ENCODE measurements at places on chromosomes 3 and 15.

GRCh38 chr3:10198226-10198625 lies 33.5 kb downstream of the IRAK2 start:
- DNase-seq = no peak

DNA sequence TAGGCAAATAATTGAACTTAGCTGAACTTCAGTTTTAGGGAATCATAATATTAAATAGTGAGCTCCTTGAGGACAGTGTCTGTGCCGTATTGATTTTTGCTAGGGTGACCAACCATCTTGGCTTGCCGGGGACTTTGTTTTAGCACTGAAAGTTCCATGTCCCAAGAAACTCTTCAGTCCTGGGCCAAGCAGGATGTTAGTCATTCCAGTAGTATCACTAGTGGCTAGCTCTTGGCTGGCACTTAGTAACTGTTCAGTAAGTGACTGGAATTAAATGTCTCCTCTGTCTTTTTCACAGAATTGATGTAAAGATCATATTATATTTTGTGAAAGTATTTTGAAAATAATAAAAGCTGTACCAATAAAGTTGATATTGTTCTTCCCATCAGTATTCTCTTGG lies 42.3 kb downstream of the RSRC1 start:
- DNase-seq = no peak

GRCh38 chr15:66682246-66682645 lies 19.8 kb upstream of the SMAD6 start:
- no peak for DNase-seq

- DNase-seq = no peak
These were observed 44.8 kb downstream of the CCDC12 start for GRCh38 chr3:46931631-46932331.

DNA sequence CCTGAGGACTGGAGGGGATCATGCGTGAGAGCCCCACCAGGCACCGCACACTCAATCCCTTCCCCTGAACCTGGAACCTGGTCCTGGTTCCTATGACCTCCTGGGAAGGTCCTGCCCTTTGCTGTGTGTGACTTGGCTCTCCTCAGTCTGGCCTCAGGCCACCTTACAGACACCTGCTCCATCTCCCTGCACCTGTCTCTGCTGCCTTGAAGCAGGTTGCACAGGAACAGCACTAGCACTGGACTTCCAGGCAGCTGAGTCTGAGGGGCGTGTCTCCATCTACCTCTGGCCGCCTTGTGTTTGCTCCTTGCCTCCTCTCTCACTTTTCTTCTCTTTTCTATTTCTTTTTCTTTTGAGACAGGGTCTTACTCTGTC lies 15.4 kb downstream of the PSTPIP1 start:
- no peak for DNase-seq

GRCh38 chr3:169940470-169941181 lies 26.0 kb upstream of the SEC62 start:
- DNase-seq = no peak

DNA sequence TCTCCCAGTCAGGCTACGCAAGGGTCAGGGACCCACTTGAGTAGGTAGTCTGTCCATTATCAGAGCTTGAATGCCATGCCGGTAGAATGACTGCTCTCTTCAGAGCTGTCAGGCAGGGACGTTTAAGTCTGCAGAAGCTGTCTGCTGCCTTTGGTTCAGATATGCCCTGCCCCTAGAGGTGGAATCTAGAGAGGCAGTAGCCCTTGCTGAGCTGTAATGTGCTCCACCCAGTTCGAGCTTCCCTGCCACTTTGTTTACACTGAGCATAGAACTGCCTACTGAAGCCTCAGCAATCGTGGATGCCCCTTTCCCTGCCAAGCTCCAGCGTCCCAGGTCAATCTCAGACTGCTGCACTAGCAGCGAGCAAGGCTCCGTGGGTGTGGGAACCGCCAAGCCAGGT lies 57.5 kb upstream of the SETMAR start:
- no peak for DNase-seq

DNA sequence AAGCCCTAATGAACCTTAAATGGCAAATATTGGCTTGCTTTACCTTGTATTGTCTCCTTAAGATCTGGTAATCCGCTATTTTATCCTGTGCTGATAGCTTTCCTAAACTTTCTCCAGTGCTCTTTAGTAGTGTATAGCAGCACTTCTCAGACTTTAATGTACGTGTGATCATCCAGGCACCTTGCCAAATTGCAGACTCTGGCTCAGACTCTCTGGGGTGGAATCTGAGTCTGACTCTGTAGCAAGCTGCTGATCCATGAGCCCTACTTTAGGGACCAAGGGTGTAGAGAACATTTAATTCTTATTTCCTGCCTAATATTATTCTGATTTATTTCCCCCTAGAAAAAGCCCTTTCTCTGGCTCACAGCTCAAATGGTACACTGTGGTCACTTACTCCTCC lies 518.8 kb upstream of the ZNF385D start:
- no peak for DNase-seq

- peak; percentile 36 for DNase-seq
These were observed 151.4 kb downstream of the DNAJB8 start for GRCh38 chr3:128315313-128315712.

- no peak for DNase-seq
These were observed 80.5 kb upstream of the RORA start for GRCh38 chr15:61309617-61310016.

GRCh38 chr15:76382987-76383728 lies 46.6 kb downstream of the ISL2 start:
- no peak for DNase-seq

DNA sequence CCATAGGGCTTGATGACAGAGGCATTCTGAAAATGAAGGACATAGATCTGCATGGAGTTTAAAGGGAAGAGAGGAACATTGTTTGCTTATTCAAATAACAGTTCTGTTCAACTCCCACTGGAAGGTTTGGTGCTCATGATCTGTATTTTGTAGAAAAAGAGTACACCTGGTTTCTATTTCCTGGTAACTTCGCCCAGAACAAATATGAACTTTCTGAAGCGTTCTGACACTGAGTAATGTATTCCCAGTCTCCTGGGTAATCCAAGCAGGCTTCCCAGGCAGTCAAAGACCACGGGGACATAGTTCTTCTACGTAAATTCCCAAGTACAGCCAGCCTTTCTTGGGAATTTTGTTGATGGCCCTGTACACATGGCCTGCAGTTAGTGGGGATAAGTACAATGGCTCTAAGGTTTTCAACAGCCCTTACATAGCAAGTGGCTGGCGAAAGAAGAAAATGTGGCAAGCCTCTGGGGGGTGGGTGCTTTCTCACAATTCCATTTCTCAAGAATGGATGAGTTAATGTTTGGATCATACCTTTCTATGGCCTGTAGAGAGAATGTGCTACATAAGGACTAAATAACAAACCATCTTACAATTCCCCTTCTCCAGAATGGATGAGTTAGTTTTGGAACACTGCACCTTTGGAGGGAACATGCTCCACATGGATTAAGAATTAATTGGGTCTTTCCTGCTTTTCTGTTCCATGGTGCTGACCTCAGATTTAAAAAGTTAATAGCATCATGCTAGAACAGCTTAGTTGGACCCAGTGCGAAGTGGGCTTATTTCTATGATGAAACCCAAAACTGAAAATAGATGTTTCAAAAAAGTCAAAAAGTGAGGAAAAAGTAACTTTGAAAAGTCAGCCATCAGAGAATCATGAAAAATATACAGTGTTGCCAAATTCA lies 52.7 kb downstream of the COL6A6 start:
- no peak for DNase-seq

- no peak for DNase-seq
These were observed 12.3 kb downstream of the CA12 start for GRCh38 chr15:63369296-63369695.

GRCh38 chr3:73762855-73763254 lies 138.1 kb upstream of the PDZRN3 start:
- no peak for DNase-seq

GRCh38 chr15:66190746-66191145 lies 62.8 kb downstream of the MEGF11 start:
- DNase-seq = no peak

GRCh38 chr15:79314811-79315210 lies 3.9 kb downstream of the TMED3 start:
- no peak for DNase-seq

GRCh38 chr3:27345493-27345892 lies 23.7 kb downstream of the NEK10 start:
- no peak for DNase-seq

DNA sequence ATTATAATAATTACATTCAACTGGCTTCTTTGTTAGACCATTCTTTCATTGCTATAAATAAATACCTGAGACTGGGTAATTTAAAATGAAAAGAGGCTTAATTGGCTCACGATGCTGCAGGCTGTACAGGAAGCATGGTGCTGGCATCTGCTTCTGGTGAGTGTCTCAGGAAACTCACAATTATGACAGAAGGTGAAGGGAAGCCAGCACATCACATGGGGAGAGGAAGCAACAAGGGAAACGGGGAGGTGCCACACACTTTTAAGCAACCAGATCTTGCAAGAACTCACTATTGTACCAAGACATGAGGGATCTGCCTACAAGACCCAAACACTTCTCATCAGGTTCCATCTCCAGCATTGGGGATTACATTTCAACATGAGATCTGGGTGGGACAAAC lies 413.1 kb upstream of the ARRDC4 start:
- DNase-seq = no peak

DNA sequence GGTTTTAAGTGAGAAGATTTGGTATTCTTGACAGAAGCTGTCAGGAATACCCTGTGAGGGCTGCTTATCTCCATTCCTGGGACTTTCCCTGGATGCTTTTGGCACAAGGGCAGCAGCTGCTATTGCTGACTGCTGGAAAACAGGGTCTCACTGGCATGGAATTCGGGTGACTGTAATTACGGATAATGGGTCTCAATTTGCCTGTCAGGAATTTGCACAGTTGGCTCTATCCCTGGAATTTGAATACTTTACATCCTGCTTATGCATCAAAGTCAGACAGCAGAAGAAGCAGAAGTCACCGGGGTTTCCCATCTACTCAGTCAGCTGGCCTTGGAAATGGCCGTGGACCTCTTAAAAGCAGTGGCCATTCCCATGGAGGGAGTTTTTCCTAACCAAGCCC lies 25.9 kb upstream of the AKAP13 start:
- DNase-seq = no peak

DNA sequence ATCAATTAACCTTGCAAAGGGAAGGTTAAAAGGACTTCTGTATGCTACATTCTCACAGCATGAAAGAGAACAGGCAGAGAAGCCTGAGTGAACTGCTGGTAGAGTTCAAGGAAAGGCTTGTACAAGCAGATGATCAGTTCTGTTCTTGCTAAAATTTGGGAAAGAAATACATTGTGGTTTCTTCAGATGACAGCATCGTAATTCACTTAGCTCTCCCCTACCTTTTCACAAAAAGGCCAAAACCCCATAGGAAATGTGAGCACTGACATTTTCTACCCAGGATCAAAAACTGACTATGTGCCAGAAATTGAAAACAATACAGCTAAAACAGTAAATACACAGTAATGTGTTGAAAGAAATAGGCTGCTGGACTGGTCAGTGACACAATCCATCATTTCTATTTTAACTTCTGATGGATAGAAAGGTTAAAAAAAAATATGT lies 216.4 kb downstream of the DPH6 start:
- no peak for DNase-seq

- no peak for DNase-seq
These were observed 160.6 kb upstream of the CHRM5 start for GRCh38 chr15:33807665-33808064.

- DNase-seq = no peak
These were observed 8.2 kb downstream of the RBPMS2 start for GRCh38 chr15:64767203-64767602.

DNA sequence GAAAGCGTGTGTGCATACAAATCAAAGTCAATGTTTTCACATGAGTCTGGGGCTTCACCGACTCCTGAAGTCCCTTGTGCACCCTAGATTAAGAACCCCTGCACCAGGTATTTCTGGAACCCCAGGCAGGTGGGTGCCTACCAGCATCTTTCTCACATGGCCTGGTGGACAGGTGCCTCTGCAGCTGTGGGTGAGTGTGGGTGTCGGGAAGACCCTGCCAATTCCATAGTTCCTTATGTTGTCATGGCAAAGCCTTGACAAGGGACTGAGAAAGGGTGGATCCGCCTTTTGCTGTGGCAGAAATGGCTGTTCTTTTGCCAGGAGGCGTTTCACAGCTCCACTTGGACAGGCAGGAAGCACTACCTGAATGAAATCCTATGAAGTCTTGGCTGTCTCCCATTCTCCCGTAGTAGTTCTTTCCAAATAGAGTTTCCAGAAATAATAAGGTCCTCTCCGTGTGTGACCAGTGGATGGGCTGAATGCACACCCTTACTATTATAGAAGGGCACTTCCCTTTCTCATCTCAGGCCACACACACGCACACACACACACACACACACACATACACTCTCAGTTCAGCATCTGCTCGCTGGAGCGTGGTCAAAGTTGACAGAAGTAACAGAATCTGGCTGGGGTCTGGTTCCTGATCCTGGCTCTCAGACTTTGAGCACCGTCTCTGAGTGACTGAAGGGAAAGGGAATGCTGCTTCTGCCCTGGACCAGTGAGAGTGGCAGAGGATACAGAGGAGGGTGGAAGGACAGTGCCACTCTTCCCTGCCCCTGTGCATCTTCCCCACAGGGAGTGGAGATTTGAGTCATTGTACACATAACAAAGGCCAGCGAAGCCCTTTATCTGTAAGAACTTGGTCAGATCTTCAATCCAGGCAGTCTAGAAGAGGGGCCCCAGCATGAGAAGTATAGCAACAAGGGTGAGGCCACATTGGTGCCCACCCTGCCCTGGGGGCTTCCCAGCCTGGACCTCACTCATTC lies 38.7 kb downstream of the PDIA5 start:
- DNase-seq = no peak

DNA sequence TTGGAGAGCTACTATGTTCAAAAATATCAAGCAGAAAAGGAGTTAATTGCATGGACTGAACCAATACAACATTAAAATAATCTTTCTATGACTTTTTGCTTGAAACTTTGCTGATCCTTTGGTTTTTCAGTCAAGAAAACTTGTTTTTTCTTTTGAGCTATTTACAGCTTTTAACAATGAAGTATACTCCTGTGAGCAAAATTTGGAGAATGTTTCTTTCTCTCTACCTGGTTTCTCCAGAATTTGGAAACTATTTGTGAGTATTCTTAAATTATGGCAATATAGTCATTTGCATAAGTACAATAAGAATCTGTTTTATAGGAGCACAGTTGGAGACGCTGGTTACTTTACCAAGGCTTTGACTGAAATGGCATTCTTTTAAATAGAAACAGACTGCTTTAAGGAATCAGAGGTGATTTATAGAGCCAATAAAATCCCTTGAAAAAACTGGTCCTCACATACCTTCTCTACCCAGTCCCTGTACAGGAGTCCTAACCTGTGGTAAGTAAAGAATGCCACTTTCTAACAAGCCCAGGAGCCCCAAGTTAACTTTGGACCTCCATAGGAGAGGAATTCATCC lies 127.4 kb downstream of the PLCH1 start:
- no peak for DNase-seq

GRCh38 chr3:133396906-133397305 lies 3.0 kb upstream of the BFSP2 start:
- no peak for DNase-seq

Data from activated CD8-positive, alpha-beta memory T cell treated with anti-CD3 and anti-CD28 coated beads, Interleukin-2, amount 50 U/mL, for 48 hours (primary cell).